ENCODE measurements at places on chromosomes 12 and 14. TPM values are rescaled to one million over a fixed set of nuclear protein-coding genes. Genes with fewer than 3 reads are reported as not detected.

DNA sequence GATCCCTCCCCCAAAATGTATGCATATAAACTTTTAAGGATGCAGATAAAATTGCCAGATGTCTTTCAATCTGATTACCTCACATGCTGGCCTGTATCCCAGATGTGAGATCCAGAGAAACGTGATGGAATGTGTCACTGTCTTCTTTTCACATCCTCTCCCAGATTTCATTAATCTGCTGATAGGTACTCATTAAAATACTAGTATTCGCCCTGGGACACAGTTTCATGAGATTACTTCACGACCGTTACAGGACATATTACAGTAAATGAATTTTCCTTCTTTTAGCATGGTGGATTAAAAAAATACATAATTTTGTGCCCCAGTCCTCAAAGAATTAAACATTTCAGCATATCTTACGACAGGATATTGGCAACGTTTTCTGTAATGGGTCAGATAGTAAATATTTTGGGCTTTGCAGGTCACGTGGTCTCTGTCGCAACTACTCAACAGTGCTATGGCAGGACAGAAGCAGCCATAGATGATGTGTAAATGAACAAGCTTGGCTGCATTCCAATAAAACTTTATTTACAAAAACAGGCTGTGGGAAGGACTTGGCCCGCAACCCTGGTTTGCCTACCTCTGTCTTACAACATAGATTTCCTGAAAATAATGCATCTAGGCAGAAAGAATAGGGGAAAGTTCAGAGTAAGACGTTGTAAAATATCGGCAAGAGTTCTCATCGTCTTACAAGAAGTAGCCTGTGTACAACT is 156.0 kb upstream of the DIO3 start:
- no peak for DNase-seq

DNA sequence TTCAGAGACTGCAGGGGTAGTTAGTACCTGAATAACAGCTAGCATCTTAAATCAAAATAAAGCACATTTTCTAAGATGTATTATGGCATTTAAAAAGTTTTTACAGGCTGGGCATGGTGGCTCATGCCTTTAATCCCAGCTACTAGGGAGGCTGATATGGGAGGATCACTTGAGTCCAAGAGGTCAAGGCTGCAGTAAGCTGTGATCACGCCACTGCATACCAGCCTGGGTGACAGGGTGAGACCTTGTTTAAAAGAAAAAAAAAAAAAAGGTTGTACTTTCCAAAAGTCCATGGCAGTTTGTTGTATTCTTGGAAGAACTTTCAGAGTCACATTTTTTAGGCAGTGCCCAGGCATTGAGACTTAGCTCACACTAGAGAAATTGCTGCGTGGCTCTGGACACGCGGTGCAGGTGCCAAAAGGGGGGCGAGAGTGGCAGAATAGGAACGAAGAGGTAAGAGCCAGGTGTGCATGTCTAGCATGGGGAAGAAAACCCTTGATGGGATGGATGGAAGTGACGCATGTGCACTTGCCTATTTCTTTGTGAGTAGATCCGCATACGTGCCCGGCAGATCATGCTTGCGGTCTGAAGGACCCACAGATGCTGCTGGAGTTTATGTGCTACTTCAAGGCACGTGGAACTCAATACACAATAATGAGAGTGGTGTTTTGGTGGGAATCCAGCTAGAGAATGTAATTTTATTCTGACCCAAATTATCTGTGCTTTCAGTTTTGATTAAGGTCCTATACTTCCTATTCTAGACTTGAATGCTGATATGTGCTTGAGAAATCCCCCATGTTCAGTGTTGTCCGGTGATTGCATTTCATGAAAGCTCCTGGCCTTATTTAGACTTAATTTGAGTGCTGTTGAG is 11.9 kb downstream of the ANKRD13A start:
- DNase-seq = no peak

DNA sequence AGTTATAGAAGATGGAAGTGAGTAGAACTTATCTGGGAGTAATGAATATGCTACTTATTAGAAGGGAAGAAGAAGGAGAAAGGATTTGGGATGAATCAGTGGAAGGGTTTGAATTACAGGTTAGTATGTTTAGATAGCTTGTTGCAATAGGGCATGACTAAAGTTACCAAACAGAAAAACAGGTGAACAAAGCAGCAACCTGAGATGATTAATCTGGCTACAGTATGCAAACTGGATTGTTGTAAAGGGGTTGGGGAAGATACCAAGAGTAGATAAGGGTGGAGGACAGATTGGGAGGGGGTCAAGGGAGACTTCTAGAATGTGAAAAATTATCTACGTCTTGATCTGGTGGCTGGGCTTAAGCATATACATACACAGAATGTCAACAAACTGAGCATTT is 73.4 kb upstream of the CLEC14A start:
- DNase-seq = no peak

- DNase-seq = no peak
Observed at GRCh38 chr12:50569321-50569720, 64.5 kb downstream of the DIP2B start.

RASSF9 gene
- 2.6 TPM for total RNA-seq

All from omental fat pad (tissue), 4 donors.